Left lung (tissue), 14 donors: ENCODE measurements at places on chromosomes 4 and X. TPM values are rescaled to one million over a fixed set of nuclear protein-coding genes. Genes with fewer than 3 reads are reported as not detected.

- no peak overlapping the region for H3K4me3 ChIP-seq
- DNase-seq, result no peak
- H3K27me3 ChIP-seq, result no peaks in the 10 kb centered on the region
- H3K4me1 ChIP-seq, result no peaks in the 10 kb centered on the region
Measured at GRCh38 chr4:131430302-131430701, 1718.8 kb upstream of the PCDH10 start.

- H3K27me3 ChIP-seq, result no peaks in the 10 kb centered on the region
- no peaks in the 10 kb centered on the region for H3K4me1 ChIP-seq
- no peak for DNase-seq
- no peaks in the 10 kb centered on the region for H3K36me3 ChIP-seq
- no peak overlapping the region for H3K27ac ChIP-seq
Measured at GRCh38 chr4:96016634-96017299, 176.9 kb downstream of the PDHA2 start.

GRCh38 chrX:72393836-72394517 lies 88.3 kb upstream of the CITED1 start:
- H3K27me3 ChIP-seq, result peaks cover 3% of the 10 kb centered on the region
- no peak overlapping the region for H3K27ac ChIP-seq
- H3K4me1 ChIP-seq, result peaks cover 11% of the 10 kb centered on the region
- H3K36me3 ChIP-seq, result no peaks in the 10 kb centered on the region

- no peak for DNase-seq
- H3K27me3 ChIP-seq, result no peaks in the 10 kb centered on the region
- H3K27ac ChIP-seq, result no peak overlapping the region
- H3K4me1 ChIP-seq, result no peaks in the 10 kb centered on the region
- no peak overlapping the region for H3K4me3 ChIP-seq
- H3K36me3 ChIP-seq, result no peaks in the 10 kb centered on the region
Measured at GRCh38 chrX:21487832-21488231, 113.6 kb downstream of the CNKSR2 start.

GRCh38 chr4:8745005-8745790 lies 126.4 kb downstream of the HMX1 start:
- peaks cover 47% of the 10 kb centered on the region for H3K27me3 ChIP-seq
- H3K27ac ChIP-seq, result no peak overlapping the region
- H3K36me3 ChIP-seq, result no peaks in the 10 kb centered on the region
- no peaks in the 10 kb centered on the region for H3K4me1 ChIP-seq
- no peak overlapping the region for H3K4me3 ChIP-seq

DNA sequence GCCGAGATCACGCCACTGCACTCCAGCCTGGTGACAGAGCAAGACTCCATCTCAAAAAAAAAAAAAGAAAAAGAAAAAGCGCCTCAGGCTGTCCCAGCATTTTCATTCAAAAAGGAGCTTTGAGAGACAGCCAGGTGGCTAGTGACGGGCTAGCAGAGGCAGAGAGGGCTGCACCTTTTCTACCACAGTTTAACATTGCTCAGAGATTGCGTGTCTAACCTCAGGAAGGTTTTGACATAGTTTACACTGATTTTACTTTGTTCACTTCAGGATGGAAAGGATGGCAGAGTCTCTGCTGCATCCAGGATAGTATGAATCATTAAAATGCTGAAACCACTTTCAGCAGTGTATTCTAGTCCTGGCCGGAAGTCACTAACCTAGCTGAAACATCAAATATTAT lies 28.1 kb downstream of the ZFP42 start:
- H3K36me3 ChIP-seq, result no peaks in the 10 kb centered on the region
- H3K27ac ChIP-seq, result no peak overlapping the region
- no peaks in the 10 kb centered on the region for H3K4me1 ChIP-seq
- H3K27me3 ChIP-seq, result no peaks in the 10 kb centered on the region
- H3K4me3 ChIP-seq, result no peak overlapping the region
- DNase-seq, result no peak

GRCh38 chr4:146159384-146160058 lies 16.0 kb upstream of the LSM6 start:
- no peaks in the 10 kb centered on the region for H3K36me3 ChIP-seq
- no peak overlapping the region for H3K4me3 ChIP-seq
- H3K27me3 ChIP-seq, result no peaks in the 10 kb centered on the region

DNA sequence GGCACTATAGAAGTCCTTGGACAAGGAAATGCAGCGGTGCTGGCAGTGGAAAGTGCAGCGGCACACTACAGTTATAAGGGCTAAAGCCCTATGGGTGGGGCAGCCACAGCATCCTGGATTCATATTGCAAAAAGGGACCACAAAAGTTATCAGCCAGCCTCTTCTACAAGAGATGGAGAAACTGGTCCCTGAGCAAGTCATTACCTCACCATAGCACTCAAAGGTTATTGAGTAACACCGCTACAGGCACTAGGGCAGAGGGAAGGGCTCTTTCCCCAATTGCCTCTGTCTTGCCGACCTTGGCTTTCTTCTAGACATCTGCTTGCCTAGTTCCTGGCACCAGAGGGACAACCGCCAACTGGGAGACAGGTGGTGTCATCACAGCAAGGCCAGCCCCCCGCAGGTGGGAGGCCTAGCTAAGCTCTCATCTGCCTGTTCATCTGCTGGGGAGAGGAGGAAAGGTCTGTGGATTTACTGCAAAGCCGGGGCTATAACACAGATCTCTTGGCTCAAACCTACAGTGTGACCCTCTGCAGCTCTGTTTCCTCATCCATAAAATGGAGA lies 600.0 kb downstream of the BCOR start:
- H3K4me3 ChIP-seq, result no peak overlapping the region
- no peaks in the 10 kb centered on the region for H3K36me3 ChIP-seq
- DNase-seq, result no peak
- peaks cover 3% of the 10 kb centered on the region for H3K4me1 ChIP-seq

The SLBP gene
- 42.8 TPM for total RNA-seq

- DNase-seq, result no peak
- no peaks in the 10 kb centered on the region for H3K27me3 ChIP-seq
- H3K4me1 ChIP-seq, result no peaks in the 10 kb centered on the region
Measured at GRCh38 chr4:138039010-138039409, 203.1 kb downstream of the SLC7A11 start.
